ENCODE measurements at places on chromosomes 7 and 10. TPM values are rescaled to one million over a fixed set of nuclear protein-coding genes. Genes with fewer than 3 reads are reported as not detected.

DNA sequence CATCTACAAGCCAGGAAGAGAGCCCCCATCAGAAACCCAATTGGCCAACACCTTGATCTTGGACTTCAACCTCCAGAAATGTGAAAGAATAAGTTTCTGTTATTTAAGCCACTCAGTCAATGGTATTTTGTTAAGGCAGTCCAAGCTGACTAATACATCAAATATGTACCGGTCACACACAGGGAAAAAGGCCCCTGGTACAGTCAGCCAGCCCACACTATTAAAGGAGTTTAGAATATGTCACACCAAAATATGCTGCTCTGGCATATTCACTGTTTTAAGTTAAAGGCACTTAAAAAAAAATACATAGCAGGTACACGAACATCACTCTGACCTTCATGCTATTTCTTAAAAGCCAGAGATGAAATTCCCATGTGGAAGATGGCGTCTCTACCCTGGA lies 15.2 kb upstream of the CDCA7L start:
- no peaks in the 10 kb centered on the region for H3K4me1 ChIP-seq
- no peak overlapping the region for H3K4me3 ChIP-seq
- DNase-seq = no peak
- H3K27ac ChIP-seq = no peak overlapping the region

GRCh38 chr7:138799336-138800000 lies 1.5 kb upstream of the ATP6V0A4 start:
- no peaks in the 10 kb centered on the region for H3K27me3 ChIP-seq
- no peaks in the 10 kb centered on the region for H3K4me1 ChIP-seq
- no peak overlapping the region for H3K4me3 ChIP-seq
- H3K27ac ChIP-seq = no peak overlapping the region

TMEM236 gene
- total RNA-seq = not detected

DNA sequence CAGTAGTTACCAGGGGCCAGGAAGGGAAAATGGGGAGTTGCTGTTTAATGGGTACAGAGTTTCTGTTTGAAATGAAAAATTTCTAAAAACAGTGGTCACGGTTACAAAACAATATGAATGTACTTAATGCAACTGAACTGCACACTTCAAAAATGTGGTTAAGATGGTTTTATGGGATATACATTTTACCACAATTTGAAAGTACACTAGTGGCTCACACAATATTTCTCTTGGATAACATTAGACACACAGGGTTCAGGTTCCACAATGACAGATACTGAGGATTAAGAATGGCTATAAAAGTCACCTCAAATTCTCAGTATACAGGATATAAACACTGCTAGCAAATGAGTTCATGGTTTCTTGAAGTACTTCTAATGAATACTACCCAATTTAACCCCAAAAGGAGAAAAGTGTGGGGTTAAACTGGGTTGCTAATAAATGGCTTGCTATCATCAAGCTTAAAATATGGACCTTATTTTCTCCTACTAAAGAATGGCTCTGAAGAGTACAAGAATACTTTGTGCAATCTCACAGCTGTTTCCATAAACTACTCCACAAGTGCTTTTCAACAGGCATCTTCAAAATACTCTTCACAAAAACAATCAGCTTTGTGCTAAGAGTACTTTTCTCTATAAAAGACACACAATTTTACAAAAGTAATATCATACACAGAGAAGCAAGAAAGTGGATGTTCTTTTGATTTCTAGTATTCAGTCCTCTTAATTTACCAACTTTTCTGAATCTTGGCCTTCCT lies 92.9 kb downstream of the SRPK2 start:
- no peaks in the 10 kb centered on the region for H3K36me3 ChIP-seq
- H3K4me3 ChIP-seq = no peak overlapping the region
- no peak for DNase-seq
- H3K27me3 ChIP-seq = no peaks in the 10 kb centered on the region
- no peaks in the 10 kb centered on the region for H3K4me1 ChIP-seq

DNA sequence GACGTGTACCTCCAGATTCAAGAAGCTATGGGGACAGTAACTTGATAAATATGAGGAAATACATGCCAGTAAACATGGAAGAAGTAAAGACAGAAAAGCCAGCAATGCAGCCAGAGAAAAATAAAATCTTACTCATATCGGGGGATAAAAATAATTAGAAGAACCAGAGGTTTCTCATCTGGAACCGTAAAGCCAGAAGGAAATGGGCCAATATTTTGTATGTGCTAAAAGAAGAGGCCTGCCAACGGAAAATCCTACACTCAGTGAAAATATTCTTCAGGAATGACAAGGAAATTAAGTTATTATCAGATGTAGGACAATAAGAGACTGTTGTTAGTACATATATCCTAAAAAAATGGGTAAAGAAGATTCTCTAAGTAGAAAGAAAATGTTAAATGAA lies 401.2 kb downstream of the CDC14C start:
- no peak overlapping the region for H3K27ac ChIP-seq
- no peak overlapping the region for H3K4me3 ChIP-seq
- no peaks in the 10 kb centered on the region for H3K36me3 ChIP-seq

PPP1R3A gene
- total RNA-seq = not detected
